ENCODE measurements at places on chromosomes 12 and 14.

GRCh38 chr14:32596390-32596789 is 267.3 kb downstream of the AKAP6 start:
- no peak for DNase-seq

DNA sequence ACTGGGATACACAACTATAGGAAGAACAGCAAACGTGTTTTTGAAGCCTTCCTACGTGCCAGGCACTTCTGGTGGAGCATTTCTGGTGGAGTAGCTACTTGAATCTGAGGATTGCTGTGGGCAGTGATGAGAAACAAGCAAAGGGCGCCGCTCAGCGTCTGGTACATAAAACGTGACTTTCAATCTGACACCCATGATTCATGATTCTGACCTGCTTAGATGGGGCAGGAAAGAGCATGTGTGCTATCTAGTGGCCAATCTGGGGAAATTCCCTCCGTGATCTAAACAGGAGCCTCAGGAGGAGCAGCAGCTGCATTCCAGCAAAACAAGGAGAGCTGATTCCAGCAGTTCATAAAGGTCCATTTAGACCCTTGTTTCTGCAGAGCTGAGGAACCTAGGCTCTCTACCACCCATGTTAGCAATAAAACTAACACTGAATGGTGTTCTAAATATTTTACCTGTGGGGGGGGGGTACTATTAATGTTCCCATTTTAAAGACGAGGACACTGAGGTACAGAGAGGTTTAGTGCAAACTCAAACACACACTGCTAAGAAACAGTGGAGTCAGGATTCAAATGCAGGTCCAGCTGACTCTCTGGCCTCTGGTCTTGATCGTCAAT is 37.8 kb downstream of the PAH start:
- peak; percentile 80 for DNase-seq

GRCh38 chr14:24300326-24300980 is 803 bp downstream of the NOP9 start:
- DNase-seq: no peak

GRCh38 chr14:35412272-35413056 is 7.9 kb upstream of the NFKBIA start:
- no peak for DNase-seq

- no peak for DNase-seq
Measured at GRCh38 chr12:3110578-3110977, 33.4 kb downstream of the TSPAN9 start.

DNA sequence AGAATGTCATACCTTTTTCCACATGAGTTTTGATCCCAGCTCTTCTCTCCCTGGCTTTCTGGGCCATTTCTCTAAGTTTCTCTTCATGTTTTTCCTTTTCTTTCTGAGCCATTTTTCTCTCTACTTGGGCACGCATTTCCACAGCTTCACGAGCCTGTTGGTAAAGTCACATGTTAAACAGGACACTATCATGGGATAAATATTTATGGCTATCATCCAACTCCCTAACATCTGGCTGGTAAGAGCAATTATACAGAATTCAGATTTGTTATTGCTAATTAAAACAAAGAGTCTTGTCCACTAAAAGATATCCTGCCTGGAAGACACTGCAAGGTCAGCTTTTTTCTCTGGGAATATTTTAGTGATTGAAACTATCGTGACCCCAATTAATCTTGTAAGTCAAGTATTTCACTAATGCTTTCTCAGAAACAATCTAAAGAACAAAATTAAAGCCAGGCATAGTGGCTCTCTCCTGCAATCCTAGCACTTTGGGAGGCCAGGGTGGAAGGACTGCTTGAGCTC is 23.1 kb downstream of the SLIRP start:
- no peak for DNase-seq

DNA sequence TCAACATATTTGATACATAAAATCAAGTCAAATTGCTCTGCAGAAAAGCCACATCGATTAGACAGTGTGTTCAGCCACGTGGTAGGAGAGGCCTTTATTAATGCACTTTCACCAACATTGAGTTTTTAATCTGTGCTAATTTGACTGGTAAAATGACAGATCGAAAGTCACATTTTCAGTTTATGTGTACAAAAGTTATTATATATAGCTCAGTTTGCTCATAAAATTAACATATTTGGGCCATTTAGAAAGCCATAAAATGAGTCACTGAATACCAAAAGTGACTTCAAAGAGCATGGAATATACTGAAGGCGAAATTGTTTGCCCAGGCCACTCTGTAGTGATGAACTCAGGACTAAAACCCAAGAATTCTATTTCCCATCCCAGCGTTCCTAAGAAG is 26.0 kb downstream of the C12orf42 start:
- no peak for DNase-seq

- DNase-seq: no peak
Measured at GRCh38 chr12:12870465-12870864, 20.9 kb upstream of the GPRC5A start.

Data from WERI-Rb-1 (cell line).